A549 treated with CpdA at 1 μM for 4 hours (cell line): ENCODE measurements at places on chromosomes 7 and 10. TPM values are rescaled to one million over a fixed set of nuclear protein-coding genes. Genes with fewer than 3 reads are reported as not detected.

The AKR1C2 gene
- 3,008 to 3,788 TPM (median 3,160 TPM) in 5 replicates for total RNA-seq

The CYP2E1 gene
- 0.09 to 0.22 TPM (median 0.20 TPM) in 4 of 5 replicates, not detected in the other for total RNA-seq

The TBXAS1 gene
- total RNA-seq: 8.3 to 11.9 TPM (median 10.7 TPM) in 5 replicates

The CLDN4 gene
- total RNA-seq: 3.2 to 7.0 TPM (median 4.9 TPM) in 5 replicates

The HOXA6 gene
- 1.4 to 1.9 TPM (median 1.8 TPM) in 5 replicates for total RNA-seq

The CALHM1 gene
- not detected in 5 replicates for total RNA-seq

The UNCX gene
- 0.05 to 0.08 TPM (median 0.06 TPM) in 3 of 5 replicates, not detected in the others for total RNA-seq

The GFRA1 gene
- 8.6 to 11.3 TPM (median 9.9 TPM) in 5 replicates for total RNA-seq

The INMT gene
- total RNA-seq: not detected in 5 replicates

The LIPA gene
- 41.1 to 60.3 TPM (median 48.1 TPM) in 5 replicates for total RNA-seq

The PRKCQ gene
- total RNA-seq: 4.0 to 5.1 TPM (median 4.4 TPM) in 5 replicates

The AGBL3 gene
- 0.73 to 1.4 TPM (median 1.1 TPM) in 5 replicates for total RNA-seq

The FANK1 gene
- total RNA-seq: 3.1 to 3.8 TPM (median 3.7 TPM) in 5 replicates

The RPS24 gene
- total RNA-seq: 2,786 to 3,967 TPM (median 3,088 TPM) in 5 replicates

The TUBAL3 gene
- 0.24 to 0.49 TPM (median 0.31 TPM) in 5 replicates for total RNA-seq

The PDE1C gene
- 4.3 to 6.2 TPM (median 5.6 TPM) in 5 replicates for total RNA-seq
